Amniotic epithelial cell (primary cell): ENCODE measurements at places on chromosomes 2 and 18.

DNA sequence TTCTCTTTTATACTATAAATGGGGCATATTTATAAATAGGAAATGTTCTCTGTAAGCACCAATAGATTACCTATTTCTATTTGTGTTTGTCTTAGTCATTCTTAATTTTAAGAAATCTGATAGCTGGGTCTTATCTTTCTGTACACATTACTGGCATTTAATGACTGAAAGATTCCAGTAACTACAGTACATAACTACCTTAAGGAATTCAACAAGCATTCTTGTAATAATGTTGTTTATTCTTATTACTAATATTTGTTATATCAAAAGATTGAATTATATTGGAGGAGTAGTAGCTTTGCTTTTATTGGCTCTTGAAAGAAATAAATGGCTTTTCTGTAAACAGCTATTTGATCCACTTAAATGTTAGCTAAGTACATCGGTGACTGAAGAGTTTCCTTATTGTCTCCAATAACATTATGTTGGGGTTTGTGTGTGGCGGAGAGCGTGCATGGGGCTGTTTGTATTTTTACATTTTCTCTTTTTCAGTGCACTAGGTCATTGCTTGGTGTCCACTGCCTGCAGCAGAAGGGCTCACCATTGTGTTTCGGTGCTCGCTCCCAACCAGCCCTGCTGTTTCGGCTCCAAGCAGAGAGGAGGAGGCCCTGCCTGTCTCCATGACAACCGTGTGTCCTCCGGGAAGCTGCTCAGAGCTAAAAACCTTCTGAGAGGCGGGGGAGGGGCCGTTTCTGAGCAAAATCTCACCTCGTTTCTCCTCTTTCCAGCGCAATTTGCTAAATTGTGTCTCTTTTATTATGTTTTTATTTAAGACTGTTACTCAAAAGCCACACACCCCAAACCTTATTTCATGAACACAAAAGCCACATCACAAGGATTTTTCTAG is 112.5 kb upstream of the SLC38A11 start:
- peak; percentile 55 for DNase-seq

- no peak for DNase-seq
Observed at GRCh38 chr2:36165132-36165531, 190.4 kb upstream of the CRIM1 start.

DNA sequence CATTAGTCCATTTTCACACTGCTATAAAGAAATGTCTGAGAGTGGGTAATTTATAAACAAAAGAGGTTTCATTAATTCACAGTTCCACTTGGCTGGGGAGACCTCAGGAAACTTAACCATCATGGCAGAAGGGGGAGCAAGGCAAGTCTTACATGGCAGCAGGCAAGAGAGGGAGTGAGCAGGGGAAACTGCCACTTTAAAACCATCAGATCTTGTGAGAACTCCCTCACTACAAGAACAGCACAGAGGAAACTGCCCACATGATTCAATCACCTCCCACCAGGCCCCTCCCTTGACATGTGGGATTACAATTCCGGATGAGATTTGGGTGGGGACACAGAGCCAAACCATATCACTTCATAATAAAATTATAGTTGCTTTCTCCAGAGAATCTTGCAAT is 365.5 kb upstream of the ID2 start:
- DNase-seq: no peak

GRCh38 chr2:231554327-231554726 is 24.1 kb upstream of the NMUR1 start:
- DNase-seq: no peak

GRCh38 chr18:62033756-62034155 is 140.9 kb upstream of the RNF152 start:
- no peak for DNase-seq

DNA sequence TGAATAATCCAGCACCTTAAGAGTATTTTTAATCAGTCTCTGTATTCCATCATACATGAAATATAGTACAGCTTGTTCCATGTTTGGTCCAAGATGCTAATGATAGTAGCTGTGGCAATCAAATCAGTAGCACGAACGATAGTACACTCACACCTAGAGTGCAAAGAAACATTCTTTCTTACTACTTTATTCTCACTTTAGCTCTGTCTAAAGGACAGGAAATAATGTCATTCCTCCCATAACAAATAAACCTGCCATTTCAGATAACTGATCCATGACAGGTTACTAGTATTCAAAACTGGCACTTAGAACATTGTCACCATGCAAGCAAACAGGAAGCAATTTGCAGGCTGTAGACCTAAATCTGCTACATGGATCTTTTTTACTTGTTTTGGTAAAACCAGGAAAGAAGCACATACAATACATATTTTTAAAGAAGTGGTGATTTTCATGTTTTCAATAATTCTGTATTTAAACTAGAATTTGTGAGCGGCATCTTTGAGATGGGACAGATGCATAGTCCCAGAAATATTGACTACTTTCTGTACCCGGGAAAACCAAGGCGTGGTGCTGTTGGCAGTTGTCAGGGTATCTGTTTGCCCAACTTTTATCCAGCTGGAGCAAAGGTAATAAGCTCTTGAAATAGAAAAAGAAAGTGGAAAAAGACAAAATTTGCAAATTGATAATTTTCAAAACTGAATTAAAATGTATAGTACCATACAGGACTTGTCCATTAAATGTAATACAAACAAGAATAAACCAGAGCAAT is 49.5 kb downstream of the IKZF2 start:
- DNase-seq: no peak

DNA sequence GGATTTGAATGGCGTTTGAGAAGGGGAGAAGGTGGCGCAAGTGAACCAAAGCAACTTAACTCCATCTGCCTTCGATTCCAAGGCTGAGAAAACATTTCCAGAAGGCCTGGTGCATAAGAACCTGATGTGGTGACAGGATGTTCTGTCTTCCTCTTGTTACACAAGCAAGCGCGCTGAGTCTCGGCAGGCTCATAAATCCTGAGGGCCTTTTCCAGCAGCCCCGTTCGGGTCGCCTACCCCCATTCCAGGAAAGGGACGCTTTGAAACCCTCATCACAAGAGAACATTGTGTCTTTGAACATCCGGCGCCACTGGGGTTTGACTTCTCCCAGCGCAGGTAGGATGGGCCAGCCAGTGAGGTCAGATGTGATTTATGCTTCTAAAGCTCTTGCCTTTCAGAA is 403.5 kb downstream of the SETBP1 start:
- no peak for DNase-seq

DNA sequence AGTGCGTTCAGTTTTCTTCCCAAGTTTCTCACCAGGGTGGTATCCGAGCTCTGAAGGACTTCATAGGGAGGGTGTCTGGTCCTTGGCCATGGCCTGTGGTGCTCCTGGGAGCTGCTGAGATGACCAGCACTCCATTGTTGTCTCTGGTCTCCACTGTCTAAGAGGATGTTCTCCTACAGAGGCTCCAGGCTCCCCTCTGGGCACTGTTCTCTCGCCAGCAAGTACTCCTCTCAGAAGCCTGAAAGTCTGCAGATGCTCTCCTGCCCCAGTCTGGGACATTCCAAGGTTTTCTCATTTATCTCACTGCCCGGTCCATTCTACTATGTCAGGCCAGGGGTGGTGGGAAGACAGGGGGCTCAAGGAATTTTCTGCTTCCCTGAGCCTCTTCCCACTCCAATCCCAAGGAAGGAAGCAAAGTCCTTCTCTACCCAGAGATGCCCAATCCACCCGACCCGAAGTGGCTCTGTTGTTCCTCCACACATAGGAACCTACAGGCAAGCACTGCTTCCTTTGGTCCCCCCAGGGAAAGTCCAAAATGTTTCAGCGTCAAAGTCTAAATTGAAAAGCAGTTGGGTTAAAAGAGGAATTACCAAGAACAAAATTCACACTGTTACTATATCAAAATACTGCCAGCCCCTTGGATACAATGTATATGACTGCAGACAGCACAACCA is 110.5 kb downstream of the GYPC start:
- DNase-seq: no peak

- no peak for DNase-seq
Observed at GRCh38 chr2:66688951-66689350, 254.0 kb downstream of the MEIS1 start.

- peak; percentile 40 for DNase-seq
Observed at GRCh38 chr2:50953021-50953420, 78.9 kb downstream of the NRXN1 start.

- no peak for DNase-seq
Observed at GRCh38 chr2:207805566-207806226, 36.0 kb upstream of the FZD5 start.

GRCh38 chr2:232523682-232524597 is 2.0 kb upstream of the CHRND start:
- peak; percentile 14 for DNase-seq

GRCh38 chr2:174024524-174025270 is 59.5 kb upstream of the SP3 start:
- DNase-seq: peak; percentile 74

- DNase-seq: peak; percentile 17
Observed at GRCh38 chr2:215554689-215555498, 119.0 kb upstream of the FN1 start.

GRCh38 chr2:54604871-54605270 is 118.6 kb upstream of the EML6 start:
- DNase-seq: no peak

GRCh38 chr2:43224571-43225092 is 1.8 kb downstream of the ZFP36L2 start:
- DNase-seq: peak; percentile 25

DNA sequence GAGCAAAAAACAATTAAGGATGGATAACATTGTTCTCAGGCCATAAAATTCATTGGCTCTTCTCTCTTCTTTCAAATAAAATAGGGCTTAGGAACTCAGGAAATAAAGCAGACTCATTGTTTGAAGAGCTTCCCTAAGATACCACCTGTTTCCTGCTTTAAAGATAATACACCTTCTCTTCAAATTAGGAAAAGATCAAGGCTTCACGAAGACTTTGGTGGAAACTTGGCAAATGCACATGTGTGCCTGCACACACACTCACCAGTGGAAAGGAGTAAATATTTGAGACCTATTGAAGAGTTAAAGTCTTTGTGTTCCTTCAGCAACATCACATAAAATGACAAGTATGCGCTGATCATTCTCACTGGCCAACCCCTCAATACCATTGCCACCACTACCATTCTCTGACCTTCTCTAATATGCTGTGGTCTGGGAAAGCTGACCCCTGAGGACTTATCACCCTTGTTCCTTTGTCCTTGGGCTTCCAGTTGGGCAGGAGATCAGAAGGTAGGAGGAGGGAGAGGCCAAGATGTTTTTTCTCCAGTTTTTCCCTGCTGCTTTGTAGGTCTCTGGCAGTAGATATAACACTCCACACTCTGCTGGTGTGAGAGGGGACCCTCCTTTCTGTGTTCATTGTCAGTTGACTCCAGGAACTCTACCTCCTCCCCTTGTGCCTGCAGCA is 53.5 kb upstream of the SPOPL start:
- DNase-seq: no peak

DNA sequence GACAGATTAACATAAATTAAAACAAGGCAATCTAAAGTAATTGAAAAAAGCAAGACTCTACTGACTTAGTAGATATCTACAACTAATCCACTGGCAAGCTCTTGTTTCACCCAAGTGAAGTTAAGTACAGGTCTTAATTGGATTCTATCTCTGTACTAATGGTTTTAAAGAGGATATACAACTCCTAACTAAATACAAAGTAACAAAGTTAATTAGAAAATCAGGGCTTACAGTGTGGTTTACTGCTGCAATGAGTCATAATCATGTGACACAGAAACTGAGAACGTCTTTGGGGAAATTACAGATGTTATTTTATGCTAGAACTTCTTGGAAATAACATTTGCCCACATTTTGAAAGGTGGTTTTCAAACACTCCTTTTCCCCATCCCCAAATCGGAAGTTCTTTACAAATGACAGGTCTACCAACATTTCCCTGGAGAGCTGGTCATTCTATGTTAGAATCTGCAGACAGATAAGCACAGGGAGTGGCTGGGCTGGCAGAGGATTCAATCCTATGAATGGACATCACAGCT is 245.3 kb downstream of the STK39 start:
- peak; percentile 60 for DNase-seq

GRCh38 chr18:70554854-70555445 is 266.1 kb downstream of the SOCS6 start:
- no peak for DNase-seq

- no peak for DNase-seq
Observed at GRCh38 chr2:238120463-238121298, 17.8 kb upstream of the KLHL30 start.

- DNase-seq: no peak
Observed at GRCh38 chr2:154488801-154489200, 209.7 kb upstream of the KCNJ3 start.

GRCh38 chr2:204203704-204204103 is 267.1 kb downstream of the ICOS start:
- no peak for DNase-seq

GRCh38 chr2:216830346-216830745 is 29.5 kb downstream of the TNP1 start:
- DNase-seq: no peak

DNA sequence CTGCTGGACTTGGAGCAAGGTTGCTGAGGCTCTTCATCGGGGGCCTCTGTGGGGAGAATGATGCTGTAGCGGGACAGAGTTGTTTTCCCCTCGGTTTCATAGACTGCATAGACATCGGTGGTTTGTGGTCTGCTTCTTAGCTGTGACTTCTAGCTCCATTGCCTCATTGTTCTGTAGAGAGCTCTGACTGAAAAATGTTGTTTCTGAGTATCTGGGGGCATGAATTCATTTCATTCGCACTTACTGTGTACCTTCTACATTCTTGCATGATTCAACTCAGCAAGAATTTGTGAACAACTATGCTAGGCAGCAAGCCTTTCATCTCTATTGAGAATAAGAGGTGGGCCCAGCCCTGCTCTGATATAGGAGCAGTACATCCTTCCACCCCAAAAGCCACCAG is 406.8 kb downstream of the NBAS start:
- peak; percentile 64 for DNase-seq

- DNase-seq: no peak
Observed at GRCh38 chr18:74515620-74516231, 18.6 kb upstream of the CNDP1 start.

DNA sequence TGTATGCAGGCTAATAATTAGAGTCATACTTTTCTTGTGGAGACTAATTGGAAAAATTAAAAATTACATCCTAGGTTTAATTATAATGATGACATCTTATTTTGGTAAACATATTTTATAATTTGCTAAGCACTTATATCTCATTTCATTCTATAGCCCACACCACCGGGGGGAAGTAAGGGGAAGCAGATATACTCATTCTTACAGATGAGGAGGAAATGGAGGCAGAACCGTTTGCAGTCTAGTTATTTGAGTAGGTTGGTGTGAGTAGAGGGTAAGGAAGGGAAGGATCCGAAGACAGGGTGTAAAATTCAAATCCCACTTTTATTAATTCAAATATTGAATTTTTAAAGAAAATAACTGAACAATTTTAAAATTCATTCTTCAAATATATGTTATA is 3.7 kb downstream of the ITGAV start:
- no peak for DNase-seq
